ENCODE measurements at places on chromosomes 4 and X.
A peak's percentile ranks its signal among the peaks of the same experiment; 100 is the strongest.

DNA sequence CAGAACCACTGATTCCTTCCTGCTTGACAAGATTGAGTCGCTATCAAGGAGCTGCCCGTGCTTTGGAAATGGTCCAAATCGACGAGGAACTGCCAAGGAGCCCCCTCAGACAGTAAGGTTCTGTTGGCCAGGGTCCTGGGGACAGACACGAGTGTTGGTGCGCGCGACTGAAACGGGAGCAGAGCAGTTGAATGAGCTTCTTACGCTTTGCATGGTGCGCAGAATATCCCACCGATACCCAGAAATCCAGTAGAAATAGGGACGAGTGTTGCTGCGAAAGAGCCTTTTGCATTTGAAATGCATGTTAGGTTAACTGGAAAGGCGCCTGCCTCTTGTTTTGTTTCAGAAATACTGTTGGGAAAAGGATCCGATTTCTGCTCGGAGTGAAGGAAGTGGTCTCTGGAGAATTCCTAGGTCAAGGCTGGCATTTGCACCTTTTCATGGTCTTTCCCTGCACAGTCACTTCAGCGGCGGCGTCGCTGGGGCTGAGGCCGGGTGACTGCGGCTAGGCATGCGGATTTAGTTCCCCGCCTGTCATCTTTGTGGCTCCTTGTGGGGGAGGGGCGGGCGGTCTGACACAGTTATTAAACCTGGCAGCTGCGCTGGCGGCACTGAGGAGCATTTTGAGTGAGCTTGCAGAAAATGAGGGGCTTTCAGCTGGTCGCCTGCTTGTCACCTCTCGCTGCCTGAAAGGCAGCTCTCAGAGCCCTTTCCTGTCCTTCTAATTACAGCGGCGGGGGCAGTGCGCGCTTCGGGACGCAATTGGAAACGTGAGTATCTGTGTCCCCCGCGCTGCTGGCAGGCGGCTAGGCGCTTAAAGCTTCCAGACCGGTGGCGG is 51.5 kb upstream of the TRIM2 start:
- no peak for DNase-seq

DNA sequence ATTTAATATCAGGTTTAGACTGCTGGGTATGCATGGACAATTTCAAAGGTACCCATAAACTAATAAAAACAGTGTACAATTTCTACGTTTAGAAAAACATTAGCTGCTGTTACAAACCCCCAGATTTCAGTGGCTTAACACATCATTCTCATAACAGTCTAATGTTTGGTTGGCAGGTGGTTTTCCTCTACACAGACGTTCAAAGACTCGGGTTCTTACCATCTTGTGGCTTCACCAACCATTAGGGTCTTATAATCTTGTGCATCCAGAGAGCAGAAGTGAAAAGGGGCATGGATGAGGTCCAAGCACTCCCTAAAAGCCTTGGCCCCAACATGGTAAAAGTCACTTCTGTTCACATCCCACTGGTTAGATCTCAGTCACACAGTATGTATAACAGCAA is 71.6 kb downstream of the SH3RF1 start:
- DNase-seq: no peak

DNA sequence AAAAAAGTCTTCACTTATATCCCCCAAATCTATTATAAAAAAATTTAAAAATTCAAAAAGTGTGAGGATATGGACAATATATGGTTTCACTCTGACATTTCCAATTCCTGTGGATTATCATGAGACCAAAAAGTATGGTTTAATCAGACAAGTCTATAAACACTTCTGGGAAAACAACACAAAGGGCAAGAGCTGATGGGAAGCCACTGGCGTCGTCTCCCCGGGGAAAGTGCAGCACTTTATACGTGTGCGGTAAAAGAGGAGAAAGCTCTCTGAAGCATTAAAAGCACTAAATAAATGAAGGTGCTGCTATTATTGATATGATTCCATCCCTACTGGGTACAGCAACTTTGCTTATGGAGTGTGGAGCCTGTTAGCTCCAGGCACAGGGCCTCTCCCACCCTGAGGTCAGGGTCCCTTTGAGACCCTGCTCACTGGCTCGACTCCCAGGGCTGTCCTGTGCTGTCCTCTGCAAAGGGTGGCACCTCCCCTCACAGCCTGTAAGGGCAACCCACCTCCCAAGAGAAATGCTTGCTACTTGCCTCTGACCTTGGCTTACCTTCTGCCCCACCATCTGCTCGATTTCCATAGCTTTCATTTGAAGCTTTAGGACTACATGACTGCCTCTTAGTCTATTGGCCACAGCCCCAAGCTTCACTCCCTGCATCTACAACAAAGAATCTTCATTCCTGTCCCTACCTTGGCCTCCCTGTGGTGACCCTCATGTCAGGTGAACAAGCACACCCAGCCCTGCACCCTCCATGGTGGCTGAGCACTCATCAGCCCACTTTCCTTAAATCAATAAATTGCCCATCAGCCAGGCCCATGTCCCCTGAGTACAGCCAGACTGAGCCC is 248.6 kb downstream of the HNRNPD start:
- no peak for DNase-seq

DNA sequence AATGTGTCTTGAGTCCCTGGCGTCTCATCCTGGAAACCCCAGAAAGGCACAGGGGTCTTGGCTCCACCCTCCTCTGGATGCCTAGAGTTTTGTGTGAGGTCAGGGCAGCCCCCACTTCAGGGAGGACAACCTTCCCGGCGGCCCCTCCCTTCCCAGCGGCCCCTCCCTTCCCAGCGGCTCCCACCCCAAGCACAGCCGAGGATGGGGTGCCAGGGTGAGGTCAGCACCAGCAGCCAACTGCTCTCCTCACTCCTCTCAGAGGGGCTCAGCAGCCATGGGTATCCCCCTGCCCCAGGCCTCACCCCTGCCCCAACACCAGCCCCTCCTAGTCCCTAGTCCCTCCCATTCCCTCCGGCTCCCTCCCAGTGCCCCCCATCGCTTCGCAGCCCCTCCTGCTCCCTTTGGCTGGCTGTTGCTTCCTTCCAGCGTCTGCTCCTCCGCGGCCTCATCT is 17.4 kb downstream of the DGKQ start:
- DNase-seq: no peak

- DNase-seq: peak; percentile 82
These were observed 1.3 kb upstream of the CITED1 start for GRCh38 chrX:72306851-72307645.

- no peak for DNase-seq
These were observed 32.6 kb upstream of the MSMO1 start for GRCh38 chr4:165294907-165295306.

DNA sequence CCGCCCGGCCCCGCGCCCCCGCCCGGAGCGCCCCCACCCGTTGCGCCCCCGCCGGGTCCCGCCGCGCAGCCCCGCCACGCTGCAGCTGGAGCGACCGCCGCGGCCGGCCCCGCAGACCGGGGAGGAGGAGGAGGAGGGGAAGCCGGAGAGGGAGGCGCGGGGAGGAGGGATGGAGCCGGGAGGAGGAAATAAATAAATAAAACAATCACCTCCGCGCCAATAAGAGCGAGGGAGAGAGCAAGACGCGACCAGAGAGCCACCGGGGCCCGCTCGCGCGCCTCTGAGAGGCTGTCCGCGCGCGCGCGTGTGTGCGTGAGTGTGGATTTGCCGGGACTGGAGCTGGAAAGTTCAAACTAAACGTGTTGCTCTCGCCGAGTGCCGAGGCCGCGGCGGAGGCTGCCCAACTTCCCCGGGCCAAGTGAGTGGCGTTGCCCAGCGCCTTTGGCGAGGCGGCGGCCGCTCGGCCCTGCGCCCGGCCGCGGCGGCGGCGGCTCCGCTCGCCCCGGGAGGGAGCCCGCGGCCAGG is 2184.4 kb upstream of the TENM3 start:
- no peak for DNase-seq

- DNase-seq: no peak
These were observed 76.5 kb downstream of the PSAPL1 start for GRCh38 chr4:7358100-7358735.

DNA sequence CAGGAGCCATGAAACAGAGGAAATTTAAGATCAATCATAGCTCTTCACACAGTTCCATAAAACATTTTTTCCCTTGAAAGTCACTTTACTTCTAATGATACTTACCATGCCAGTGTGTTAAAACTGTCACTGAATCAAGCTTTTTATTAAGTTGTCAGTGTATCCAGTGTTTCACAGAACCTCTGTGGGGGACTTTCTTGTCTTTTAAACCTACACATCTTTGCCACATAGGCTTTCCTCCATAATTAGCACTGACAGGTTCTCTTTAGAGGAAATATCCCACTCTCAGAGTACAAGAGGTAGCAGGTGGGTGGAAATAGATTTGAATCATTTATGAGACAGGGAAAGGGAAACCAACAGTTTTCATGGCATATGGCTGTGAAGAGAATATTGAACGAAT is 25.8 kb upstream of the DYNLT3 start:
- DNase-seq: no peak

DNA sequence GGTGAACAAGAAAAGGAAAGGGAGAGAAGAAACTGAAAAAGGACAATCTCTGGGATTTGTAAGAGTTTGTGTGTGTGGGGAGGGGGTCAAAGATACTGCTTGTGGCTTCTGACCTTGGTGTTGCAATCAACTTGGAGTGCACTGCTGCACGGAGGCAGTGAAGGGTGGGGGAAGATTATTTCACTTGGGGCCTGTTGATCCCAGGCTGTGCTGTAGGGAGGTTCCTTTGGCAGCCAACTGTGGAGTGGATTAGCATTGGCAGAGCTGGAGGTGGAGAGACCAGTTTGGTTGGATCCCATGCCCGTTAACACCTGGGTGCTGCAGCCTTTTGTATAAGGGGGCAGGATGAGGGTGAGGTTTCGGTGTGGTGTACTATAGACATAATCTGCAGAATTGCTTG is 38.2 kb downstream of the AFF1 start:
- no peak for DNase-seq

GRCh38 chrX:10089378-10089795 is 67.4 kb upstream of the CLCN4 start:
- DNase-seq: no peak

DNA sequence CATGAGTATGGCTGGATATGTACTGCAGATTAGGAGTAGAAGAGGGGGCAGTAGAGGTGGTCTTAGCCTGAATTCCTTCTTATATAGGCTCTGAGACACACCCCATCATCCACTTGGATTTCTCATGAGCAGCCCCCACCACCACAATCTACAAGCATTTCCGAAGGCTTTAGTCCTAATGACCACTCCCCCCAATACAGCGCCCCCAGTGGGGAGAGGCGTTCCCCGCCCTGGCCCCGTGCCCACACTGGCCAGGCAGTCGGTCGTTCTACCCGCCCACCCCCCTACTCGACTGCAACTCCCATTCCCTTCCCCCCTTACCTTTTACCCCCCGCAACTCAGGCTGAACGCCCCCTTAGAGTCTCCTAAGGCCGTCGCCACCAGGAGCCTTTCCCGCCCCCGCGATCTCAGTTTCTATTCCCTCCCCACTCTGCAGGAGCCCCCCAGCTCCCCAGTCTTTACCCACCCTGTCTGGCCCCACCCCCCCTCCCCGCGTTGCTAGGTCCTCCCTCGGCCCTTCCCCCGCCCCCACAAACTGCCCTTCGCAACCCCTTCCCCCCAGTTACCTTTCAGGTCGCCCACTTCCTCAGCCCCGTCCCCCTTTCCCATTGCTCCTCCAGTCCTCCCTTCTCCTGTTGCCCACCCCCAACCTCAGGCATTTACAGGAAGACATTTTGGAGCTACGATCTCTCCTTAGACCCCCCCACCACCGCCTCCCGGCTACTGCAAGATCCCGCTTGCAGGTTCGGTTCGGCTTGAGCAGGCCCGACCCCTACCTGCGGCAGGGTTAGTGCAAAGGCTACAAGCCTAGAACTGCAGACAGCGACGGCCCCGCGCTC is 468 bp downstream of the ZMYM3 start:
- no peak for DNase-seq

DNA sequence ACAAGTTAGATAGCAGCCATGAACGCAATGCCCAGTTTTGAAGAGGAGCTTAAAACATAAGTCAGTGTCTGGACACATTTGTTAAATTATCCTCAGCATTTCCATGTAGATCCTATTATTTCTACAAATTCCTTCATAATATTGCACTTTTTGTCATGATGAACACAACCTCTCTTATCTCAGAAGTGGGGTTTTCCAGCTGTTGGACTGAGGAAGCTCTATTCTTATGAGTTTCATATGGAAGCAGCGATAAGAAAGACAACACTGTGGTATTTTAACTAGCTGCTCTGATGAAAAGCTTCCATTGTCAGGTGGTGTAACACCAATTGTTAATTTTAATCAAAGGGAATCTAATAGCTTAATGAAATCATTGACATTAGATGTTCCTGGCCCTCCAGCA is 308.7 kb downstream of the GBA3 start:
- no peak for DNase-seq

DNA sequence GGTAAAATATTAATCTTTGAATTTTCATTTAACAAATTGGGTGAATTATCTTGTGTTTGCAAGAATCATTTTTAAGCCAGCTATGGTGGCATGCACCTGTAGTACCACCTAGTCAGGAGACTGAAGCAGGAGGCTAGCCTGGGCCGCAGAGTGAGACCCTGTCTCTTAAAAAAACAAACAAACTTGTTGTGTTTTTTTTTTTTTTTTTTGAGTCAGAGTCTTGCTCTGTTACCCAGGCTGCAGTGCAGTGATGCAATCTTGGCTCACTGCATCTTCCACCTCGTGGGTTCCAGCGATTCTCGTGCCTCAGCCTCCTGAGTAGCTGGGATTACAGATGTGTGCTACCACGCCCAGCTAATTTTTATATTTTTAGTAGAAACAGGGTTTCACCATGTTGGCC is 2.2 kb downstream of the TXLNG start:
- no peak for DNase-seq

DNA sequence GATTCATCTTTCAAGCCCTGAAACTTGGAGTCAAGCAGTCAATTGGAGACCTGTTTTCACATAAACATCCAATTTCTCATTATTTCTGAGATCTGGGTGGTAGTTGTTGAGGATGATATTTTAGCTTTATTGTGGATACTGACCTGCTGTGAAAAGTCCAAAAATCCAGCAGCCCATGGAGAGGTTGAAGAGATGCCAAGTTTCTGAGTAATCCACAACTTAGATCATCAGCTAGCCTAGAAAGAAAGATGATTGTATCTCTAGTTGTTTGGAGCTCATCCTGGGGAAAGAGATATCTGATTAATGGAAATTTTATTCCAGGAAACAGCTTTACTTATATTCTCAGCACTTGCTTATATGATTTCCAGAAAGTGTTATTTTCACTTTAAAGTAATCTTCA is 48.6 kb upstream of the DCX start:
- no peak for DNase-seq

DNA sequence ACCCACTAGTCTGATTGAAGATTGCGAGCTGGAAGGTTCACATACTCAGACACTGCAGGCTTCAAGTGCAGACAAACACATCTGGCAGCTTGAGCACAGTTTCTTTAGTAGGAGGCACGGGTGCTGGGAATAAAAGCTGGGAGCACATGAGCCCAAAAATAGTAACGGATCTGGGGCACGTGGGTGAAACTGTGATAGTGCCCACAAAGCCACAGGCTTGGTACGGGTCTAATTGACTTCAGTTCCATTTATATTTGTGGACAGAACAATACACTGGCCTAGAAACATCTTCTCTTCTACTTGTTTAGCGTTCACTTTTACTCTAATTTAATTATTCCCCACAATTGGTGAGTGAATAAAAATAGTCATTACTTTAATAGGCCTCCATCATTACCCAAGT is 2370.7 kb downstream of the PCDH7 start:
- DNase-seq: no peak

- no peak for DNase-seq
These were observed 128.7 kb downstream of the FHIP1A start for GRCh38 chr4:151537687-151538086.

GRCh38 chr4:99711657-99712056 is 54.0 kb upstream of the C4orf54 start:
- no peak for DNase-seq
